ENCODE measurements at places on chromosomes 1 and 21. TPM values are rescaled to one million over a fixed set of nuclear protein-coding genes. Genes with fewer than 3 reads are reported as not detected.

The A3GALT2 gene
- total RNA-seq, result not detected

The LEPROT gene
- total RNA-seq, result 45.6 TPM

DNA sequence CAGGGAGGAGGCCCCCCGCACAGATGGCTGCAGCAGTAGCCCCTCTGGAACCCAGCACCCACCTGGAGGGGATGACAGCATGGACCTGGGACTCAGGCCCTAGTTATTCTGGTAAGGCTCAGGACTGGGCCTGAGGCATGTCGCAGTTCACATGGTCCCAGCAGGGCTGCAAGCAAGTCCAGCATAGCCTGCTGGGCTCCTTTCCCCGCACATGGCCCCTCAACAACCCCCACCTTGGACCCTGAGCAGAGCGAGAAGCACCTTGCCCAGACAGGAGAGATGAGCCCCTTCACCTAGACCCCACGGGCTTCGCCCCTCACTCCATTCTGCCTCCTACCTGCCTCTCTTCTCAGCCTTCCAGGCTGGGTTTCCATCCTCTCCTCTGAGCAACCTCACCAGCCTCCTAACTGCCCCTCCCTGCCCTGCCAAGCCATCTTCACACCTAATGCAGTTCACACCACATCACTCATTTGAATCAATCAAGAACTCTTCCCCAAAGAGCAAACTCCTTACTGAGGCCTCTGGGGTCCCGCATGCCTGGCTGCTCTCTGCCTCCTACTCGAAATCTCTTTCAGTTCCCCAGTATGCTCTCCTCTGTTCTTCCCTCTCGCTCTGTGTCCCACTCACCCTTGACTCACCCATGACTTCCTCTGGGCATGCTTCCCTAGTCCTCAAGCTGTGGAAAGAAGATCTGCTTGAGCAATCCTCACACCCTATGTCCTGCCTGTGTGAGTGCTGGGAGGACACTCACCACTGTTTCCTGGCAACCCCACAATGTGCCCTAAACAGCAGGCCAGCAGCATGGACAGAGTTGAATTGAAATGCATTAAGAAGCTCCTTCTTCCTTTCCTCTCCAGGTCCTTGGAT lies 9.4 kb upstream of the THEMIS2 start:
- peak; percentile 32 for DNase-seq

- no peak for DNase-seq
Measured at GRCh38 chr1:40607921-40608320, 57.6 kb downstream of the RIMS3 start.

GRCh38 chr1:231927431-231927830 lies 300.8 kb downstream of the DISC1 start:
- DNase-seq, result no peak

The CDK11A gene
- 25.4 TPM for total RNA-seq

The TCEA3 gene
- 66.2 TPM for total RNA-seq

GRCh38 chr1:47532921-47533792 lies 95.3 kb downstream of the FOXD2 start:
- DNase-seq, result peak; percentile 82

Measured in skin of body (tissue), 3 donors.